Naive B cell (primary cell): ENCODE measurements at places on chromosomes 7 and 10. TPM values are rescaled to one million over a fixed set of nuclear protein-coding genes. Genes with fewer than 3 reads are reported as not detected.
A peak's percentile ranks its signal among the peaks of the same experiment; 100 is the strongest.

DLG5 gene
- polyA plus RNA-seq = not detected

UFSP1 gene
- 2.5 TPM for polyA plus RNA-seq

DNA sequence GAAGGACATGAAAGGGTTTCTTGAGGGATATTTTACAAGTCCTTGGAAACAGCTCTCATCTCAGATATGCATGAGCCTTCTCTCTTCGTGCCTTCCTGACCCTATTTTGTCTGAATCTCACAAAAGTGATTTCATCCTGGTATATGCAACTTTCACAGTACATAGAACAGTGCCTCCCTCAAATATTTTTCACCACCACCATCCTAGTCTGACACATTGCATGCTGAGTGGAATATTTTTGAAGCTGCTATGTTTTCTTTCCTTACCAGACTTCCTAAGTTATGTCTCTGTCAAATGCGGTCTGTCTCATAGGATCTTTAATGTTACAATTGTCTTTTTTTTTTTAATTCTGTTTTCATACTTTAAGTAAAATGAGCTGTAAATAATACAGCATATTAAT is 673.3 kb upstream of the LRRN3 start:
- H3K4me1 ChIP-seq = no peaks in the 10 kb centered on the region
- H3K27me3 ChIP-seq = no peaks in the 10 kb centered on the region
- no peak overlapping the region for H3K4me3 ChIP-seq
- no peak overlapping the region for H3K27ac ChIP-seq
- H3K36me3 ChIP-seq = no peaks in the 10 kb centered on the region
- no peak for DNase-seq

GPR15LG gene
- polyA plus RNA-seq = not detected

DNA sequence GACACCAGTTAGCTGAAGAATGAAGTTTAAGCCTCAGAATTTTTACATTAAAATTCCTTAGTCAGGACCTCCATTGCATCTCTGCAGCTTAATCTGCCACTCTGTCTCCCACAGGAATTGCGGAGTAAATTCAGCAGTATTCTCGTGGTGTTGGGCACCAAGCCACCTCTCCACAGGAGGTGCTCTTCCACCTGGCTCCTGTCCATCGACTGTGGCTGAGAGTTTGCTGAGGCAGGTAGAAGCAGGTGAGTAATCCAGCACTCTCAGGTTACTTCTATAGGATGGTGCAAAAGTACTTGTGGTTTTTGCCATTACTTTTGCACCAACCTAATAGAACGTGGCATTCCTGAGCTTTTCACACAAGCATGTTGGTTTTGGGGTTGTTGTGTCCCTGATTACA is 134.1 kb downstream of the GFRA1 start:
- no peaks in the 10 kb centered on the region for H3K27me3 ChIP-seq
- H3K4me1 ChIP-seq = no peaks in the 10 kb centered on the region
- H3K4me3 ChIP-seq = no peak overlapping the region
- no peak for DNase-seq

- DNase-seq = no peak
- H3K4me3 ChIP-seq = peak overlapping the region; percentile 98
- peaks cover 54% of the 10 kb centered on the region for H3K4me1 ChIP-seq
- no peaks in the 10 kb centered on the region for H3K27me3 ChIP-seq
- H3K36me3 ChIP-seq = peaks cover 28% of the 10 kb centered on the region
- peak overlapping the region; percentile 43 for H3K27ac ChIP-seq
Measured at GRCh38 chr10:68334672-68335467, 2.1 kb upstream of the PBLD start.

DNA sequence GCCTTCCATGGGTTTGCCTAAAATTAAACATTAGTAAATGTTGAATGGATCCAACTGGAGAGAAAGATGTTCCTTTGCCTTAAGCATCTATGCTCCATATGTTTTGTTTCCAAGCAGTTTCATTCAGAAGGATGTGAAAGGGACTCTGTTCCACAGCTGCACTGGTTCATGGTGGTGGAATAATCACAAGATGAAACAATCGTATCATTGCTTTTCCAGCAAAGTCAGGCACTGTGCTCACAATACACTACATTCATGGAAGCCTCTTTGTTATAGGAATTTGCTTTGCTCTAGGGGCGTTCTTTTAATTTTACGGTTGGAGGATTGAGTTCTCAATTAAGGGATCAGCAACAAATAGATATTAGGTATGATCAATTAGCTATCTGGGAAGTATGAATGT is 33.8 kb downstream of the RAMP3 start:
- H3K27me3 ChIP-seq = peaks cover 46% of the 10 kb centered on the region
- no peaks in the 10 kb centered on the region for H3K4me1 ChIP-seq
- no peaks in the 10 kb centered on the region for H3K36me3 ChIP-seq
- no peak overlapping the region for H3K27ac ChIP-seq
- no peak overlapping the region for H3K4me3 ChIP-seq

- H3K4me3 ChIP-seq = peak overlapping the region; percentile 83
- H3K27me3 ChIP-seq = peaks cover 52% of the 10 kb centered on the region
- no peaks in the 10 kb centered on the region for H3K36me3 ChIP-seq
- no peak overlapping the region for H3K27ac ChIP-seq
- no peak for DNase-seq
Measured at GRCh38 chr10:93075369-93076221, 1.9 kb downstream of the CYP26A1 start.

- H3K27me3 ChIP-seq = no peaks in the 10 kb centered on the region
- peaks cover 23% of the 10 kb centered on the region for H3K4me1 ChIP-seq
- no peak for DNase-seq
- no peaks in the 10 kb centered on the region for H3K36me3 ChIP-seq
Measured at GRCh38 chr7:134315679-134316538, 821 bp downstream of the SLC35B4 start.

HPS6 gene
- polyA plus RNA-seq = 22.8 TPM

- H3K4me3 ChIP-seq = no peak overlapping the region
- no peaks in the 10 kb centered on the region for H3K27me3 ChIP-seq
- DNase-seq = no peak
- no peak overlapping the region for H3K27ac ChIP-seq
Measured at GRCh38 chr10:88411772-88412349, 171.3 kb downstream of the RNLS start.

DNA sequence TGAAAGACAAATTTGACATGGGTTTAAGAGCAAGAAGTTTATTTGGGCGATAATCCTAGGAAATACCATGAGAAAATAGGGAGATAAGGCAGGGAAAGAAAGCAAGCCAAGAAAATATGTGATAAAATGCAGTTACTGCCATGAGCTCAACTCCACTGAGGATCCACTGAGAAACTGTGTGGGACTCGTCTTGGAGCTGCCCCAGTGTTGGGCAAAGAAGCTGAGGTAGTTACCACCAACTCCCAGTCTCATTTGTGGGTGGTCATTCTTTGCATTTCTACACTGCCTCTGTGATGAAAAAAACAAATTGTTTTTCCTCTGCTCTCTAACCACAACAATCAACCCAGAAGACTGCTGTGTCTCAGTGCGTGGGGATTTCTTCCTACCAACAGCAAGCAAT is 498.2 kb downstream of the PLXDC2 start:
- no peak for DNase-seq
- no peaks in the 10 kb centered on the region for H3K36me3 ChIP-seq
- H3K4me3 ChIP-seq = no peak overlapping the region
- H3K4me1 ChIP-seq = no peaks in the 10 kb centered on the region

- H3K27ac ChIP-seq = no peak overlapping the region
- no peak for DNase-seq
- H3K36me3 ChIP-seq = no peaks in the 10 kb centered on the region
Measured at GRCh38 chr10:49369216-49370162, 26.4 kb downstream of the DRGX start.

DNA sequence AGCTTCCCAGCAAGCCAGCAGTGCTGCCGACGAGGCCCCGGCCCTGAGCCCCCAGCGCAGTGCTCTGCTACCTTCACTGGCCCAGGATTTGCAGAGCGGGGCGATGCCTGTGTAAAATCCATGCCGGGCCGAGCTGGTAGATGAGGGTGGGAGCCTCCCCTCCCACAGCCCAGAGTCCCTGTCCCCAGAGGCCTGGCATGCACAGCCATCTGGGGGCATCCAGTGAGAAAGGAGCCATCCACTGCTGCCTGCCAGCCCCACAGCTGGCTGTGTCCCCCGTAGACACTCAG is 116.7 kb downstream of the RGS10 start:
- peaks cover 9% of the 10 kb centered on the region for H3K4me1 ChIP-seq
- DNase-seq = no peak
- H3K36me3 ChIP-seq = no peaks in the 10 kb centered on the region
- H3K4me3 ChIP-seq = no peak overlapping the region

DNA sequence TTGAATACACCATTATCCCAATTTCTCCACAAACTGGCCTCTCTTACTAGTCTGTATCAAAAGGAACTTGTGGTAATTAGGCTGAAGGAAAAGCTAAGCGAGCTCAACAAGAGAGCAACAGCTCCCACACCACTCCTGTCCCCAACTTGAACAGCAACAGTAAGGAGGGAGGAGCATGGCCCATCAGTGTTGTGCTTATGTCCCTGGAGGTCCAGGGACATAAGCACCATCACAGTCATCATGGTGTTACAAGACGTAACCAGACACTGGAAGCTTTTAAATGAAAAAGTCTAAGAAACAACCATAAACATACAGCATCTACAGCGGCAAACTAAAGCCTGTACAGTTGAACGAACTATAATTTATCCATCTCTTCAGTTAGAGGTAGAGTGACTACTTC is 989 bp downstream of the ERLIN1 start:
- H3K27me3 ChIP-seq = no peaks in the 10 kb centered on the region
- no peak for DNase-seq

DNA sequence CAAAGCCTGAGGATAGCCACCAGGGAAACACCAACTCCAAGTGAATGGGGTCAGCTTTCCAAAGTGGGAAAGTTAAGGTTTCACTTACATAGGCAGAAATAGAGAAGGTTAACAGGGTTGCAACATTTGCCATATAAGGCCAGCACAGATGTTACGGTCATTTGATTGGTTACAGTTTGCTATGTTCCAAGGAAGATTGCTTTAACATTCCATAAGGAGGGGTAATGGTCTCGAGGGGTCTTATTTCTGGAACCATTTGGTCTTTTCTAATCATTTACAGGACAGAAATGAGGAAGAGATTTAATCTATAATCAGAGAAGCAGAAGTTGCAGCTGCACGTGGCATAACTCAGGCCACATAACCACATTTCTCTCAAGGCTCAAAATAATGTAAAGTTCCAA is 679.4 kb upstream of the C7orf33 start:
- no peaks in the 10 kb centered on the region for H3K4me1 ChIP-seq
- H3K27me3 ChIP-seq = no peaks in the 10 kb centered on the region
- H3K27ac ChIP-seq = no peak overlapping the region
- H3K4me3 ChIP-seq = no peak overlapping the region

DMBT1 gene
- not detected for polyA plus RNA-seq

CNTNAP2 gene
- 105 TPM for polyA plus RNA-seq

CPED1 gene
- 0.16 TPM for polyA plus RNA-seq

DNA sequence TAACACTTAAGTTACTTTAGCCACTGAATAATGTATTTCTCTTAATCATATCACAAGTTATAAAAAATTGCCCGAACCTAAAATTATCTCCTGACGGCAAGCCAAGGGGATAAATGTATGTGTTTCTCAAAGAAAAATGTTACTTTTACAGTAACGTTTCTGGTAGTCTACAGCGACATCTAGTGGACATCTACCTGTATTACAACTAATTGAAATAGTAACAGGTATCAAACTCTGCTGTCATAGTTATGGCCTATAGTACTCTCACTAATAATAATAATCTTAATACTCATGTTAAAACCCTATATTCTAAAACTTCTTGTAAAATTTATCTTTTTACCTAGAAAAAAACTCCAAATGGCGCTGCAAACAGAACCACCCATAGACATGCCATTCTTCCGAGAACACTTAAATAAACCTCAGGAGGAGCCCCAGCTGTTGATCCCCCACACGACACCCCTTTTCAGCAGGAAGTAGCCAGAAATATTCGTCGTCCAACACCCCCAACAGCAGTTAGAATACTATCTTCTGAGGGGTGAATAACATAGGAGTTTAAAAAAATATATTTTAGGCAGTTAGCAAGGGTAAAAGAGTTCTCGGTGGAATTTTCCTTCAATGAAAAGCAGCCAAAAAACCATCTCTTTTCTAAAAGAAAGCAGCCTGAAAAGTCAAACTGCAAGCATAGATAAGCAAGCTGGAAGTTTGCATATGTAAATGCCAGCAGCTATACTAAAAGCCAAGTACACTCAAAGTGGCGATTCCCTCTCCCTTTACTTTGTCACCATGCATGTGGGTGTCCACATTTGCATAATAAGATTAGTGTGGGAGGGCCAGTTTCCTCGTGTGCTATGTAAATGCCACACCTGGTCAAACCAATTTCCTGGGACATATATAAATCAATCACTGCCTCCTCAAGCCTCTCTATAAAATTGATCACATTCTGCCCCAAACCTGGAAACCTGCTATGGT is 40.5 kb upstream of the ZNF107 start:
- no peaks in the 10 kb centered on the region for H3K27me3 ChIP-seq
- no peaks in the 10 kb centered on the region for H3K36me3 ChIP-seq
- no peak overlapping the region for H3K4me3 ChIP-seq
- H3K27ac ChIP-seq = no peak overlapping the region
- H3K4me1 ChIP-seq = no peaks in the 10 kb centered on the region

SMARCD3 gene
- polyA plus RNA-seq = 0.62 TPM

GRCh38 chr7:112080978-112081377 is 125.2 kb downstream of the DOCK4 start:
- no peaks in the 10 kb centered on the region for H3K36me3 ChIP-seq
- peak overlapping the region; percentile 56 for H3K4me3 ChIP-seq
- DNase-seq = peak; percentile 41
- H3K4me1 ChIP-seq = peaks cover 35% of the 10 kb centered on the region

DNA sequence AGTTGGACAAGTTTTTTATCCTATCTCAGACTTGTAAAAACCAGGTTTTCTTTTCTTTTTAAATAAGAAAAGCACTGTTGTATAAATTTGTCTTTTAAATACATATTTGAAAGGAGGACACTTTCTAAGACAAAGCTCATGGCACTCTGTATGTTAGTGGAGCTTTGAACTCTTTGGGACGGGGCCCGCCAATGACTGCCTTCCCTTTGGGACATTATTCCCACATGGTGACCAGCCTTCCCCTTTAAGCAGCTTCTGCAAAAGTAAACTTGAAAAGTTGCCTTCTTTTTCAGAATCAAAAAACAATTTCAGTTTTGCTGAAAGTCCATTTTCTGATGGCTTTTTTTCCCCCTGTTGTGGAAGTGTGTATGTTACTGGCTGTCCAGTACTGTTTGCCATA is 1.8 kb downstream of the CUX1 start:
- H3K36me3 ChIP-seq = no peaks in the 10 kb centered on the region
- H3K4me1 ChIP-seq = peaks cover 30% of the 10 kb centered on the region
- DNase-seq = no peak
- H3K27ac ChIP-seq = no peak overlapping the region
- no peak overlapping the region for H3K4me3 ChIP-seq

TSPAN13 gene
- 272 TPM for polyA plus RNA-seq

- H3K4me3 ChIP-seq = no peak overlapping the region
- H3K27me3 ChIP-seq = no peaks in the 10 kb centered on the region
- peaks cover 12% of the 10 kb centered on the region for H3K4me1 ChIP-seq
- no peak overlapping the region for H3K27ac ChIP-seq
- DNase-seq = no peak
Measured at GRCh38 chr10:103040418-103040817, 122.3 kb downstream of the CNNM2 start.

GRCh38 chr10:30227481-30227880 is 121.6 kb downstream of the MTPAP start:
- no peaks in the 10 kb centered on the region for H3K27me3 ChIP-seq
- no peak overlapping the region for H3K27ac ChIP-seq
- no peaks in the 10 kb centered on the region for H3K4me1 ChIP-seq
- H3K36me3 ChIP-seq = no peaks in the 10 kb centered on the region

PNLIP gene
- not detected for polyA plus RNA-seq
